ENCODE measurements at places on chromosomes 16 and 17. TPM values are rescaled to one million over a fixed set of nuclear protein-coding genes. Genes with fewer than 3 reads are reported as not detected.

- no peak overlapping the region for H3K27ac ChIP-seq
- H3K4me3 ChIP-seq: no peak overlapping the region
- DNase-seq: no peak
- H3K36me3 ChIP-seq: peaks cover 2% of the 10 kb centered on the region
- H3K27me3 ChIP-seq: no peaks in the 10 kb centered on the region
- peaks cover 19% of the 10 kb centered on the region for H3K4me1 ChIP-seq
Observed at GRCh38 chr17:16471295-16471694, 20.7 kb downstream of the LRRC75A start.

DNA sequence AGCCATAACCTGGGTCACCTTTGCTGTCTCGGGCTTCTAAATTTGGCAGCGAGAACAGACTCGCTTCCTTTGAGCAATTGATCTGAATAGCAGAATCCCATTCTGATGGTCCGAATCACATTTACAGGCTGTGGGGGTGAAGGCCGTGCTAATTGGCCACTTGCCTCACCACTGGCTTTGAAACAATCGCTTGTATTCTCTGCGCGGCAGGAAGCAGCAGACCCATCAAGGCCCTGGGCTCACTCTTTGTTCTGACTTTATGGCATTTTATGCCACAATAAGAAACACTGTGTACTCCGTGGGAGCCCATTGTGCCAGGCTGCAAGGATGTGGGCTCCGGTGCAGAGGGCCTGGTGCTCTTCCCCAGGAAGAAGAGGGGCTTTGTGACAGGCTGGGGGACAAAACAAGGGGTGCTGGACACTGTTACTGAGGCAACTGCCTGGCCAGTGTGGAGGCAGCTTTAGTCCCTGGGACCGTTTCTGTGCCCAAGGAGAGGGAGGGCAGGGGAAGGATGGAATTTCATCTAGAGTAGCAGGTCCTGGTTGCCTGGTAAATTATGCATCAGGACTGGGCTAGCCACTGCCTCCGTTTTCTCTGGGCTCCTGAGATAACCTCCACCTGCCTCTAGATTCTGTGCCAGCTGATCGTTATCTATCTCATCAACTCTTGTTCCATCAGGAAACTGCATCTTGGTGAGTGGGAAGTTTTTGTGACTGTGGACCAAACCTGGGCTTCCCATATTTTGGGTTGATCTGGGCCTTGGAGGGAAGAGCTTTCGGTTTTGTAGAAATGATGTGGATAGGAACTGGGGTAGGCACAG lies 78.5 kb downstream of the MRC2 start:
- DNase-seq: no peak
- H3K4me1 ChIP-seq: peaks cover 27% of the 10 kb centered on the region
- H3K36me3 ChIP-seq: peaks cover 2% of the 10 kb centered on the region
- H3K27ac ChIP-seq: no peak overlapping the region

GRCh38 chr16:77939968-77940367 lies 82.4 kb upstream of the CLEC3A start:
- H3K36me3 ChIP-seq: peaks cover 4% of the 10 kb centered on the region
- DNase-seq: no peak
- H3K27ac ChIP-seq: no peak overlapping the region
- no peak overlapping the region for H3K4me3 ChIP-seq
- H3K4me1 ChIP-seq: peaks cover 23% of the 10 kb centered on the region

GRCh38 chr17:44439168-44439567 lies 49.7 kb upstream of the ITGA2B start:
- no peak overlapping the region for H3K27ac ChIP-seq
- DNase-seq: no peak
- H3K4me1 ChIP-seq: no peaks in the 10 kb centered on the region
- no peak overlapping the region for H3K4me3 ChIP-seq
- no peaks in the 10 kb centered on the region for H3K27me3 ChIP-seq

DNA sequence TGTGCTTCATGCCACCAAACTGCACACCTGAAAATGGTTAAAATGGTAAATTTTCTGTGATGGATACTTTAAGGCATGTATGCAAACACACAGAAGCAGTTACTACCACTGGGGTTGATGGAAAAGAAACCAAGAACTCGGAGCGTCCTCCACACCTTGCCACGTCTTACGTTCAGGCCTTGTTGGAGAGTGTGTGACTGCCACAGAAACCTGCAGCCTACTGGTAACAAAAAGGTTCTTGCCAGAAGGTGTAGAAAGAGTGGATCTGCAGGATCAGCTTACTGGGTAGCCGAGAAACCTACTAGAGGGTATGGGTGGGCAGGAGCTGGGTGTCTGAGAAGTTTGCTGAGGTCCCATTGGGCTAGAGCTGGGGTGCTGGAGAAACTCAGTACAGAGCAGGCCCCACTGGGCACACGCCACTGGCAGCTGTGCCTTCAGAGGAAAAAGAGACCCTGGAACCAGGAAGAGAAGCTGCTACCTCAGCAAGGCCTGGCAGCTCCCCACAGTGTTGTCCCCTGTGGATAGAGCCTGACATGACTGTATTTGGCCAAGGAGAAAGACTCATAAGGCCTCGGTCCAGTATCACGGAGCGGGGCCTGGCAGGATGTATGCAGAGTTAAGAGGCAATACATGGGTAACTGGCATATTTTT lies 204.6 kb downstream of the SEC14L1 start:
- no peak overlapping the region for H3K4me3 ChIP-seq
- peaks cover 5% of the 10 kb centered on the region for H3K4me1 ChIP-seq
- no peaks in the 10 kb centered on the region for H3K27me3 ChIP-seq
- H3K27ac ChIP-seq: no peak overlapping the region
- peaks cover 8% of the 10 kb centered on the region for H3K36me3 ChIP-seq
- no peak for DNase-seq

GRCh38 chr17:71592431-71592830 lies 528.4 kb upstream of the SOX9 start:
- H3K4me3 ChIP-seq: no peak overlapping the region
- no peaks in the 10 kb centered on the region for H3K27me3 ChIP-seq
- no peak overlapping the region for H3K27ac ChIP-seq
- DNase-seq: no peak

DNA sequence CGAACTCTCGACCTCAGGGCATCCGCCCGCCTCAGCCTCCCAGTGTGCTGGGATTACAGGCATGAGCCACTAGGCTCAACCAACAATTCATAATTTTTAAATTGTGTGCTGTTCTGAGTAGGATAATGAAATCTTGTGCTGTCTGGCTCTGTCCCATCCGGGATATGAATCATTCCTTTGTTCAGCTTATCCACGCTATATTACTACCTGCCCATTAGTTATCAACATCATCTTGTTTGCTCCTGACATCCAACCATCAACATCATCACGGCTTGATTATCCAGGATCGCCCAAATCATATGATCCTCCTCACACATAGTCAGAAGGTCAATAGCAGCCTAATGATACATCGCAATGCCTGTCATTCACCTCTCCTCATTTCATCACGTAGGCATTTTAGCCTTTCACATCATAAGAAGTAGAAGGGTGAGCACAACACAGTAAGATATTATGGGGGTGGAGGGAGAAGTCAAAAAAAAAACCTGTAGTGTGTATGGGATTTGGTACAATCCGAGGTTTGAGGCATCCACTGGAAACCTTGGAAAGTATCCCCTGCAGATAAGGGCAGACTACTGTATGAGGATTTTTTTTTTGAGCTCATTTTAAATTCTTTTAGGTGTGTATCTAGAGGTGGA lies 77.0 kb upstream of the SIAH1 start:
- H3K27me3 ChIP-seq: peaks cover 15% of the 10 kb centered on the region
- no peak overlapping the region for H3K4me3 ChIP-seq
- no peak overlapping the region for H3K27ac ChIP-seq
- H3K36me3 ChIP-seq: no peaks in the 10 kb centered on the region

- no peaks in the 10 kb centered on the region for H3K27me3 ChIP-seq
- DNase-seq: no peak
- peaks cover 31% of the 10 kb centered on the region for H3K4me1 ChIP-seq
- H3K36me3 ChIP-seq: no peaks in the 10 kb centered on the region
Observed at GRCh38 chr17:35890774-35891155, 10.6 kb upstream of the CCL5 start.

DNA sequence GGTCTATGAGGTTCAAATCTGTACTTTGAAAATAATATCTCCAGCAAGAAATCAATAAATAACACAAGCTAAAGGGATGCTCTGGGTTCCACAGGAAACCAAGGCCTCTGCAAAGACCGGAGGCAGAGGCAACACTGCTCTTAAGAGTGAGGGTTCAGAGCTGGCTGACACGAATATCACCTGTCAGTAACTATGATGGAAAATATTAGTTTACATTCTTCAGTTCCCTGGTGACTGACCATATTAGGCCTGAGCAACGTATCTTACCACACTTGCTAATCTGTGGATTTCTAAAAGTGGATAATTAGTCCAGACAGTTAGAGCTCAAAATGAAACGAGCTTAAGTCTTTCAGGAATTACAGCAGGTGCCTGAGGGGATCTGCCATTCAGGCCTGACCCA lies 459.3 kb downstream of the HS3ST3B1 start:
- H3K36me3 ChIP-seq: no peaks in the 10 kb centered on the region
- no peak overlapping the region for H3K4me3 ChIP-seq
- H3K27ac ChIP-seq: no peak overlapping the region
- DNase-seq: no peak
- peaks cover 5% of the 10 kb centered on the region for H3K4me1 ChIP-seq

- H3K27me3 ChIP-seq: peaks cover 14% of the 10 kb centered on the region
- H3K4me3 ChIP-seq: no peak overlapping the region
- no peak for DNase-seq
- H3K27ac ChIP-seq: no peak overlapping the region
Observed at GRCh38 chr17:79090443-79091225, 16.0 kb downstream of the ENGASE start.

DNA sequence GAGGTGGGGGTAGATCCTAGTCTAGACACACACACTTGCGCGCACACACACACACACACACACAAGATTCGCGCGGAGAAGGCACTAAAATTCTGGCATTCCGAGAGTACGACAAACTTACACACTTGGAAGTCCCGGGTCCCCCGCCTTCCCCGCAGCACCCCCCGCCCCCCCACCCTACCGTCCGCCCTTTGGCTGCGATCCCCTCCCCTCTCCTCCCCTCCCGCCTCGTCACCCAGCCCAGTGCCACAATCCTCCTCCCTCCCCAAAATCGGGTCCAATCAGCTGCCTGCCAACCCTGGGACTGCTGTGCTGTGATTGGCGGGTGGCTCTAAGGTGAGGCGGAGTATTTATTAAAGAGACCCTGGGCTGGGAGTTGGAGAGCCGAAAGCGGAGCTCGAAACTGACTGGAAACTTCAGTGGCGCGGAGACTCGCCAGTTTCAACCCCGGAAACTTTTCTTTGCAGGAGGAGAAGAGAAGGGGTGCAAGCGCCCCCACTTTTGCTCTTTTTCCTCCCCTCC lies at the start of gene SOX9:
TSS of gene SOX9 (plus strand) at position 379 of the 522 bp plus-strand sequence. CDS start 372 bp downstream, outside the sequence.
- H3K4me1 ChIP-seq: peaks cover 71% of the 10 kb centered on the region
- H3K36me3 ChIP-seq: peaks cover 11% of the 10 kb centered on the region
- H3K4me3 ChIP-seq: peak within 1 kb of the TSS; percentile 99
- peak within 1 kb of the TSS; percentile 97 for H3K27ac ChIP-seq
- peaks cover 56% of the 10 kb centered on the region for H3K27me3 ChIP-seq

The SBK1 gene
- 51.9 TPM for total RNA-seq

The TLE7 gene
- total RNA-seq: not detected

The CDRT15L2 gene
- total RNA-seq: not detected

The MNT gene
- 49.1 TPM for total RNA-seq

The ARHGDIG gene
- total RNA-seq: 4.8 TPM

The NLGN2 gene
- total RNA-seq: 88.0 TPM

The ITGAX gene
- total RNA-seq: not detected

The SLFN5 gene
- 46.9 TPM for total RNA-seq
